ENCODE measurements at places on chromosomes 4 and X. TPM values are rescaled to one million over a fixed set of nuclear protein-coding genes. Genes with fewer than 3 reads are reported as not detected.

The FAM9C gene
- 0.07 TPM for total RNA-seq

The KLF8 gene
- total RNA-seq = 8.1 TPM

The EMCN gene
- not detected for total RNA-seq

The SSX3 gene
- not detected for total RNA-seq

The KCNIP4 gene
- total RNA-seq = not detected

The SPACA5 gene
- not detected for total RNA-seq

The HPSE gene
- total RNA-seq = 0.78 TPM

The AGTR2 gene
- not detected for total RNA-seq

The HHIP gene
- 0.52 TPM for total RNA-seq

The GCNA gene
- total RNA-seq = 1.1 TPM

The MAGED4 gene
- 54.0 TPM for total RNA-seq

The KLHL5 gene
- 20.4 TPM for total RNA-seq

- no peak for DNase-seq
These were observed 28.8 kb downstream of the FAM199X start for GRCh38 chrX:104195013-104195412.

DNA sequence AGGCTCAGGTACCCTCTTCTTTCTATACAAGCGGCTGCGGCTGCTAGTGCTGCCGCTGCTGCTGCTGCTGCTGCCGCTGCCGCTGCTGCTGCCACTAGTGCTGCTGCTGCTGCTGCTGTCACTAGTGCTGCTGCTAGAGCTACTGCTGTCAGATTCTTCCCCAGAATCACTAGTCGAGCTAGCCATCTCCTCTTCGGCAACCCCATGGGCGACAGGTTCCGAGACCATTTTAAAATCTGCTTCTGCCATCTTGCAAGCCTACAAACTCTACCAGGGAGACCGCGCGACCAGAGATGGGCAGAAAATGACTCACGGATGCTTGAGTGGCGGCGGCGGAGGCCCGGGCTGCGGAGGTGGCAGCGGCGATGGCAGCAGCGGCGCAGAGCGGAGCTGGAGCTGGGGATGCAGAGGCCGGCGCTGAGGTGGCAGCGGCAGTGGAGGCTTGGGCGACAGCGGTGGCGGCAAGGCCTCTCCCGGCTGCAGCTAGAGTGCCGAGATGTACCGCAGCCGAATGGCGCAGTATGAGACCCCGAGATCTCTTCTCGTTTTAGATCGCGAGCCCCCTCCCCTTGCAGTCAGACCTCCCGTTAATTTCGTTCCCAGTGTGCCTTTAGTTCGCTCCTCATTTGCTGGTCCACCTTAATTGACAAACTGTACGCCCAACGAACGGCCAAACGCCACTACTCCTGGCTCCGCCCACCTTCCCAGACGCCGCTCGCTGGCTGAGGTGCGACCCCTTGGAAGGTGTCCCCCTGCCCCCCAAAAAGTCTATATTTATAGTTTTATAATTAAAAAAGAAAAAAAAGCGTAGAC is at the start of gene NAP1L3:
Gene NAP1L3, minus strand, starts transcription at position 523 of the 813 bp plus-strand sequence. Its CDS starts 274 bp downstream, at position 249.
- peak; percentile 86 for DNase-seq

DNA sequence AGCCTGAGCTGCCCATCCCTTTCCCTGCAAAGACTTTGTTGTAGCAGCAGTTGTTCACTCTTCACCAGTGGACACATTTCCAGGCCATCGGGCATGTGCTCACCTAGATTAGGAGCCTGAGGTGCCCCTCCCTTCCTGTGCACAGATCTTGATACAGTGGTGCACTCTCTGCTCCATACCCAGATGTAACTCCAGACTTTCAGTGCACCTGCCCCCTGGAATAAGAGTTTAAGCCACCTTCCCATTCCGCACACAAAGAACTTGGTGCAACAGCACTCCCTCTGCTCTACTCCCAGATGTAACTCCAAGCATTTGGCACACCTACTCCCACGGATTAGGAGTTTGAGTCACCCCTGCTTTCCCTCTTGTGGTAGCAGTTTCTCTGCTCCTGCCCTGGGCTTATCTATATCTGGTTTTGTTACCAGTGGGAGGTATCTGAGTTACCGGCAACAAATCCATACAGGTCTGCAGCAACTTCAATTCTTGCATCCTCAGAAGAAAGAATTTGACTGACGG is 36.0 kb upstream of the PLK4 start:
- no peak for DNase-seq

DNA sequence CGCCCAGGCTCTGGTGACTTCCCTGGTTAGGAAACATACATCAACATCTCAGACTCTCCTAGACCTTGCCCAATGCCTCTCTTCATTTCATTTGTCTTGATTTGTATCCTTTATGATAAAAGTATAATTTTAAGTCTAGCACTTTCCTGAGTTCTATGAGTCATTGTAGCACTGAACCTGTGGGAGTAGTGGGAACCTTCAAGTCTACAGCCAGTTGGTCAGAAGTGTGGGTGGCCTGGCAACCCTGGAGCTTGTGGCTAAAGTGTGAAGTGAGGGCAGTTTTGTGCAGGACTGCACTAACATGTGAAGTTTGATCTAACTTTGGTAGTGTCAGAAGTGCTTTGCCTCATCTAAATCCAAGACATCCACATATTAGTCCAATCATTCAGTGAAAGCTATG is 259.3 kb upstream of the IGFBP7 start:
- no peak for DNase-seq

- DNase-seq = no peak
These were observed 58.2 kb upstream of the DUSP21 start for GRCh38 chrX:44785652-44786051.

GRCh38 chr4:65167719-65168118 is 502.6 kb downstream of the EPHA5 start:
- DNase-seq = no peak

GRCh38 chrX:84188320-84188834 is 378 bp upstream of the RPS6KA6 start:
- peak; percentile 57 for DNase-seq

DNA sequence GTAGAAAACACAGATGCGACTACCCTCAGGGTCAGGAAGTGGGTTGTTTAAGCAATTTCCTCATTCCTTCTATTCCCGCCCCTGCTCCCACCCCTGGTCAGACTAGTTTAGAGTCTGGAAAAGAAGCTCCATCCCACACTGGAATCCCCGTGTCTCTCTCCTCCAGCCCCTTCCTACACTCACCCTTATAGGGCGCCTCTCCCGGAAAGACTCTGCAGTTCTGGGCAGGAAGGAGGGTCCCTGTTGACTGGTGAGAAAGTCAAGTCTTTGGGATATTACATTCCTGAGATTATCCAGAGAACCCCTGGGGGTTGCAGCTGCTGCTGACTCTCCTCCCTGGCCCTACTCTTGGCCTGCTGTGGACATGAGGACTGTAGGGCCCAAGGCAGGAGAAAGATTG is 11.9 kb downstream of the STARD8 start:
- DNase-seq = peak; percentile 31

GRCh38 chr4:150708004-150708403 is 126.1 kb downstream of the MAB21L2 start:
- no peak for DNase-seq

DNA sequence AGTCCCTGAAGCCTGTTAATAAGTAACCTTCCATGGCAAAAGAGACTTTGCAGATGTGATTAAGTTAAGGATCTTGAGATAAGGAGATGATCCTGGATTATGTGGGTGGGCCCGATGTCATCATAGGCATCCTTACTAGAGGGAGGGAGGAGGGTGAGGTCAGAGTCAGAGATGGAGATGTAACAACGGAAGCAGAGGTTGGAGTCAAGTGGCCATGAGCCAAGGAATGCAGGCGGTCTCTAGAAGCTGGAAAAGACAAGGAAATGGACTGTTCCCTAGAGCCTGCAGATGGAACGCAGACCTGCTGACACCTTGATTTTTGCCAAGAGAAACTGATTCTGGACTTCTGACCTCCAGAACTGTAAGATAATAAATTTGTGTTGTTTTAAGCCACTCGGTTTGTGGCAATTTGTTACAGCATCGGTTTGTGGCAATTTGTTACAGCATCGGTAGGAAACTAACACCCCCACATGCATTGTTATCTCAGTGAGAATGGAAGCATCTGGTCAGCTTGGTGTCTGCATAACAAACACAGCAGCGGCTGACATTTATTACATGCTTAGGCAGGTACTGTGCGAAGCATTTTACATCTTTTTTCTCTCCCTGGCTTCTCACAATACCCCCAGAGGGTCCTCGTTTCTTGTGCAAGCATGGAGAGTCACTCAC is 55.6 kb downstream of the CLDN34 start:
- DNase-seq = no peak

DNA sequence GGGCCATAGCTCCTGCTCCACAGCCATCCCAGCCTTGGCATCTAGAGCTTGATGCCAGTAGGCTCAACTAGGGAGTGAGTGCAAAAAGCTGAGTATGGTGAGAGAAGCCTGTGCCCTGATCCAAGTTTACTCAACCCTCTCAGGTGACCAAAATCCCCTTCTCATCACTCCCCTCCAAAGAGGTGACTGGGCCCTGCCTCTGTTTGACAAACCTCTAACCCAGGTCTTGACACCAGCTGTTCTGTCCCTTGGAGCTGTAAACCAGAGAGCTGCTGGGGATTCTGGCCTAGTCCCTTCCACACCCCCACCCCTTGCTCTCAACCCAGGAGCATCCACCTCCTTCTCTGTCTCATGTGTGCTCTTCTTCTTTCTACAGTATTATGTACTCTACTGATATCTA is 73.5 kb downstream of the MSN start:
- no peak for DNase-seq

- no peak for DNase-seq
These were observed 41.1 kb upstream of the NKAP start for GRCh38 chrX:119984652-119985051.

- DNase-seq = no peak
These were observed 126.5 kb upstream of the SCML1 start for GRCh38 chrX:17610788-17611187.

DNA sequence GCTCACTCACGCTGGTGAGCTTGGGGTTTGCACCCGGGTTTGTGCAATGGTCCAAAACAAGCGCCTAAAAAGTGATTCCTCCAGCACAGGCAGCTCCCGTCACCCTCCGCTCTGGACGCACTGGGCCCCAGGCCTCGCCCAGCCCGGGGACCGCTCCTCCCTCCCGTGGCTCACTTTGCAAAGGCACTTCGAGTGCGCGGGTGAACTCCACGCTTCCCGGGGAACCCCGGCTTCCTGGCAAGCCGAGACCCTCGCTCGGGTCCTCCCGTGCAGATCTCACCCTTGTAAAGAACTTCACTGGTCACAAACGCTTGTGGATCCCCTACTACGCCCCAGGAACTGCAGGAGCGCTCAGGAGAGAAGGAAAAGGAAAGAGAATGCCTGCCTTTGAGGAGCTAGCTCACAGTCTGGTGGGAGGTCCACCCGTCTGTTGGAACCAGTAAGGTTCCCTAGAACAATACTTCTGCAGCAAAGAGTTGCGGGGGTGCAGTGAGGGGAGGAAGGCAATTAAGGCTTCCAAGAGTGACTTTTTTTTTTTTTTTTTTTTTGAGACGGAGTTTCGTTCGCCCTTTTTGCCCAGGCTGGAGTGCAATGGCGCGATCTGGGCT is at the start of gene CTPS2:
Gene CTPS2, minus strand, starts transcription at position 122 of the 608 bp plus-strand sequence. CDS start 9,767 bp downstream, outside the sequence.
- peak; percentile 91 for DNase-seq

- no peak for DNase-seq
These were observed 27.8 kb upstream of the FGFBP2 start for GRCh38 chr4:15990570-15991285.

DNA sequence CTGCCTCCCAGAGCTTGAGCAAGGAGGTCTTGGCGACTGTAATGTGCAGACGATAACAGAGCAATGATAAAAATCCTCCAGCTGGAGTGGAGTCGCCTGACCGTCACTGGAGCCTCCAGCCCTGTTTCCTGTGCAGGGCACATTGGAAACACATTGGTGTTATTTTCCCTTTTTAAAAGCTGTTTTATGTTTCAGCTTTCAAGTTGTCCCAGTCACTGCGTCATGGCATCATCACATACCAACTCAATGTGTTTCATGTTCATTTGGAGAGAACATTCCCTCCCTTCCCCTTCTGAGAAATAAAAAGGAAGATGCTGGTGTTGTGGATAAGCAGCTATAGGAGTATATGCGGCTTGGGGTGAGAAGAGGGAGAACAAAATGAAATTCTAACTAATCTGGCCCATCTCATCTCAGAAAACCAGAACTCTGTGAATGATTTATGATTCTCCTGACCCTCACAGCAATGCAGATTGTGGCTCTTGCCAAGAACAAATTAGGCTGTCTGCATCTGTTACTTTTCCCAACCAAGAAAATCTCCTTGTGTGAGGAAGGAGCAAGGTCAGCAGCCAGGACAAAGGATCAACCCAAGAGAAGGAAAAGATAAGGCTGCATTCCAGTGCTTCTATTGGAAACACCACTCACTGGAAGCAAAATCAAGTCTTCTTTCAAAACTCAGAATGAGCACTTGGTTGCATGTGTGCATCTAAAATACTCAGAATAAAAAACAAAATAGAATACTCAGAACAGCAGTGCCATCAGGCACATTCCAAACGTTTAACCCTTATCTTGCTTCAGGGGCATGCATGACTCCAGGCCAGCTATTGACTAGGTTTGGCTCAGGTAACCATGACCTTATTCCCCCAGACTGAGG is 134.4 kb downstream of the RASL11B start:
- no peak for DNase-seq

- no peak for DNase-seq
These were observed 155.0 kb upstream of the RPS6KA3 start for GRCh38 chrX:20421697-20422096.

GRCh38 chr4:151725087-151725486 is 35.7 kb downstream of the GATB start:
- no peak for DNase-seq

DNA sequence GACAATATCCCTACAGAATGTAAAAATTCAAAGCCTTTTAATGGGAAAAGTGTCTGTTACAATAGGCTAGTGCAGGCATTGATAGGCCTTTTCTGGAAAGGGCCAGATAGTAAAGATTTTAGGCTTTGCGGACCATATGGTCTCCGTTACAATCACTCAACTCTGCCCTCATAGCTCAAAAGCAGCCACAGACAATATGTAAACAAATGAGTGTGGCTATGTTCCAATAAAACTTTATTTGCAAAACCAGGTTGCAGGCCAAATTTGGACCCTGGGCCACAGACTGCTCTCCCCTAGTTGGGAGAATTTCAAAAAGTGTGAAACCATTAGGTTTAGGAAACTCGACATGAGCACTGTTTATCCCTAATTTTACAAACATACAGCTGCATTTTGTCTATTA is 112.2 kb downstream of the VCX3B start:
- no peak for DNase-seq

GRCh38 chrX:30593440-30594200 is 16.1 kb upstream of the TASL start:
- no peak for DNase-seq

GRCh38 chr4:4247696-4248028 is 361 bp downstream of the TMEM128 start:
- no peak for DNase-seq
